Cortex of kidney (tissue), 1 donor: ENCODE measurements at places on chromosomes 1 and 21.

GRCh38 chr1:102691592-102692090, 416.7 kb downstream of the COL11A1 start:
- no peak for DNase-seq

GRCh38 chr1:37763791-37764413, 1.0 kb downstream of the EPHA10 start:
- DNase-seq, result no peak

- DNase-seq, result no peak
These were observed at the start of gene EXO1 for GRCh38 chr1:241847796-241848685. Gene EXO1, plus strand, starts transcription at chr1:241848204. Its CDS starts 2,222 bp downstream, at chr1:241850426.

GRCh38 chr1:6330410-6330911, 63.1 kb downstream of the ACOT7 start:
- no peak for DNase-seq

DNA sequence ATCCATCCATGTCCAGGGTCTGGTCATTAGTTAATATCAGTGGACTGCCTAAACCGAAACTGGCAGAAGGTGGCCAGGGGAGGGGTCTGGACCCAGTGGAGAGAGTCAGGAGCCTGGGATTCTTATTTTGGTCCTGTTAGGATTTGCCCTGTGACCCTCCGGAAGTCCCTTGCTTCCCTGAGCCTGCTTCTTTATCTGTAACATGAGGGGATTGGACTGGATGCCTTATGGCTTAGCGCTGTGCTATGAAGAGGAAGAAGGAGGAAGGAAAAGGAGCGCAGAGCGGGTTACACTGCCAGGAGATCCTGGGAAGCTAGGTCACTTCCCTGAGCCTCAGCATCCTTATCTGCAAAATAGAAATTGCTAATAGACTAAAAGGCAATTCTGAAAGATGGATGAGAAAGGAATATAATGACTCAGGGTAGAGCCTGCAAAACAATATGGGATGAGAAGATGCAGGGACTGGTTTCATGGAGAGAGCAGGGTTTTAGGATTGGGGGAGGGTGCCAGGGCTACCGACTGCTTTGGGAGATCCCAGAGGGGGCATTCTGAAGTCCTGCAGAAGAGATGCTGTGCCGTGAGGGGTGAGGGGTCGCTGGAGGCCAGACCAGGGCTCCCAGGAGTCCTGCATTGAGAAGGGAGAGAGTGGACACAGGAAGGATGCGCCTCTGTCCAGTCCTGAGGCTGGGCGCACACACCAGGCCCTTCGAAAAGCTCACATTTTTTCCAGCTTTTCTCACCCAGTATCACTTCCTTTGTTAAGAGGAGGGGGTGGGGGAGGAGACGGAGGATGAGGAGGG, 460 bp upstream of the ADORA1 start:
- no peak for DNase-seq

DNA sequence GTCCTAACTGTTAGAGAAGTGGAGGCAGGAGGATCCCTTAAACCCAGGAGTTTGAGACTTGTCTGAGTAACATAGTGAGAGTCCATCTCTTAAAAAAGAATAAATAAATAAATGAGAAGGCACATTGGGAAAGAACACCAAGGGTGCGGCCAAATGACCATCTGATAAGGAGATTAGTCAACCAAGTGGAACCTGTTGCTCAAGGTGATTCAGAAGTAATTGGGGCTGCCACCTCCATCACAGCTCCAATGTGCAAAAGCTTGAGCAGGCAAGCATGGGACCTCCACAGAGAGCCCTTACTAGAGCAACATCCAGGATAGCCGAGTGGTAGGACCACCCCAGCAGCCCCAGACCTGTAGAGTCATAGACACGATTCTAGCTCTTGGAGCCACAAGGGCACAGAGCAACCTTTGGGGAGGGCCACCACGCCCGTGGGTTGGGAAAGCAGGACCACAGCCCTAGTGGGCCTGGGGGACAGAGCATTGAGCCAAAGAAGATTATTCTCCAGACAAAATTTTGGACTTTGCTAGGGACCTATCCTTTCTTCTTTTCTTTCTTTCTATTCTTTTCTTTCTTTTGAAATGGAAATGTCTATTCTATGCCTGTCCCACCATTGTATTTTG, 40.9 kb downstream of the KCNK1 start:
- no peak for DNase-seq

GRCh38 chr1:19381261-19381660, 69.1 kb downstream of the SLC66A1 start:
- DNase-seq, result no peak

- DNase-seq, result no peak
These were observed 165.3 kb downstream of the SDCCAG8 start for GRCh38 chr1:243420946-243421685.
